Astrocyte of the hippocampus (primary cell): ENCODE measurements at places on chromosomes 7 and 10.

DNA sequence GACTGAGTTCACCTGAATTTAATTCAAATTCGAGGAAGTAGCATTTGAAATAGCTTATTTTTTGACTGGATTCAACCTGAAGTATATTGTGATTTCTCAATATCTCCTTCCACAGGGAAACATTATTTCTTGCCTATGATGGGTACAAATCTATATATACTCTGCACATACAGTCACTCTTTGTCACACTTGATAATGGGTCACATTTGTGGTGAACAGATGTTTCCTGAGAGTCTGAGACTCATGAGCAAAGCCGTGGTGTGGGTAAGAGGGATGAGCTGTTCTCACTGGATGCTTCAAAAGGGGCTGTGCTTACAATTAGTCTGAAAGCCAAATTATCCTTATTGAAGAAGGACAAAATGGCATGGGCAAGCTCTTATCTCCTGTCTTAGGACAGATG lies 18.0 kb upstream of the TBXAS1 start:
- DNase-seq = no peak

DNA sequence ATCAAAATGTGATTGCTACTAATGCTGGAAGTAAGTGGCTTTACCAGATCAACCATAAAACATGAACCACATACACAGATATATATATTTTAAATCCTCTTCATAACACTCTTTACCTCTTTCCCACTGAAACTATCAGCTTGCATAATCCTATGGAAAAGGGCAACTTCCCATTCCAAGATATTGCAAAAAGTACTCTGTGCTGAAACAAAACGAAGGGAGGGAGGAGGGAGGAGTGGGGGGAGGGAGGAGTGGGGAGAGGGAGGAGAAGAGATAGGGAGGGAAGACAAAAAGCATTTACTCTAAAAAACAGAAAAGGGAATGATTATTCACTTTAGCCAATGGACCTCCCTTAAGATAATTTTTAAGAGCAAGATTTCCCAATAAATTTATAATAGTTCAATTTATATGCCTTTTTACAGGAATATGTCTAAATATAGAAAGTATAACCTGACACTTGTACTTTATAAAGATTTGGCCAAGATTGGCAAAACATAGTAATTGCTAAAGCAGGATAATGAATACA lies 344.8 kb upstream of the NFE2L3 start:
- no peak for DNase-seq

DNA sequence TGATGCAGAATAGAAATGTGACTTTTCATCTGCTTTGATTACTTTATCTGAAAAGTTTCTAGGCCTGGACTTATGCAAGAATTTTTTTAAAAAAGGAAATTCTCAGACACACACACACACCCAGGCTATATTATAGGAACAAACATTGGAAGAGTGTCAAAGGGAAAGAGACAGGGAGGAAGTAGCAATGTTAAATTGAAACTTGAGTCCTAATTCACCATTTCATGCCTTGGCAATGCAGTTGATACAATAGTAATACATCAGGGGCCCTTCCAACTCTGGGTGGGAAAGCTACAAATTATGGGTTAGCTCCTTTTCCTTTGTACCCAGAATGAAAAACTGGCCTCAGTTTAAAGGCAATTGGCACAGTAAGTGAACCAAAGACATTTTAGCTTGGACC lies 258.0 kb upstream of the LYZL1 start:
- no peak for DNase-seq

GRCh38 chr7:43590862-43591557 lies 8.1 kb downstream of the STK17A start:
- DNase-seq = no peak

DNA sequence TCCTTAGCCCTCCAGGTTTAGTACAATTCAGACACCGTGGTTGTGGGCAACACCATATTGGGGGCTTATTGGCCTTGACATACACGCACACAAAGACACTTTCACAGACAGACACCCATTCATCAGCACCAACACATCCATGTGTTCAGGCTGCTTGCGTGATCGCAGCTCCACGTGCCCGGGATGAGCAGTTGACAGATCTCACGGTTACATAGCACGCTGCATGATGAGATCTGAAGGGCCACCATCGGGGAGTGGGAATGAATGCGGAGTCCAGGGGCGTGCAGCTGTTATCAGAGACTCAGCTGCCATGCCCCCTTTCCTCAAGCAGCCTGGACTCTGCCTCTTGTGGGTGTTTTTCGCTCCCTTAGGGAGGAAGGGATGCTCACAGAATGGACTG lies 285.2 kb downstream of the USP6NL start:
- DNase-seq = no peak
